ENCODE measurements at places on chromosomes 7 and 10. TPM values are rescaled to one million over a fixed set of nuclear protein-coding genes. Genes with fewer than 3 reads are reported as not detected.

THSD7A gene
- 1.6 TPM for total RNA-seq

ZNF746 gene
- total RNA-seq = 12.0 TPM

DNA sequence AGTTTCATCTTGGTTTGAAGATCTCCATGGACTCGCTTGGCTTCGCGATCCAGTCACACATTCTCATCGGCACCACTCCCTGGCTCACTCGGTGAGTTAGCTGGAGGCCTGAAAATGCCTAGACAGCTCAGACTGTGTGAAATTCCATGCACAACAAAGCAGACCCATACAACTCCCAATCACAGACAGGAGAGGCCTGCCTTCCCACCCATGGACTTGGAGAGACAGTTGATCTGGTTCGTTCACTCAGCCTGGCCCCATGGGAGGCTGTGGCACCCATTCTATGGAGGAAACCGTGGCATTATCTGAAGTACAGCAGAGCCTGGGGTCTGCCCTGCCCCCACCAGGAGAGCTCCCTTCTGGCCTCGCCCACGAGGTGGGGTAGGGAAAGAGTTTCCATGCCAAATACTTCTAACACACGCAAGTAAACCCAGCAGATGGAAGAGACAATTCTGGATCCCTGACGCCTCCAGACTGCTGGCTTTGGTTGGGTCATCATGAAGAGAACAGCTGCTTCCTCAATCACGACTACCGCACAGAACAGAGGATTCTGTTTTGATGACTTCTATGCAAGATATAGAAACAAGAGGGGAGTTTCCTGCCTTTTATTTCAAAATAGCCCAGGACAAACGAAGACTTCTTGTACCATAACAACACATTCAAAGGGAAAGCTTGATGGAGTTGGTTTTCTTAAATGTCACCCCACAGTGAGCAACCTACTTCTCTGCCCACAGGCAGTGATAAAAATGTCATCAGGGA lies 15.9 kb downstream of the FAM53B start:
- no peak for DNase-seq

PLXNA4 gene
- 0.38 TPM for total RNA-seq

DNA sequence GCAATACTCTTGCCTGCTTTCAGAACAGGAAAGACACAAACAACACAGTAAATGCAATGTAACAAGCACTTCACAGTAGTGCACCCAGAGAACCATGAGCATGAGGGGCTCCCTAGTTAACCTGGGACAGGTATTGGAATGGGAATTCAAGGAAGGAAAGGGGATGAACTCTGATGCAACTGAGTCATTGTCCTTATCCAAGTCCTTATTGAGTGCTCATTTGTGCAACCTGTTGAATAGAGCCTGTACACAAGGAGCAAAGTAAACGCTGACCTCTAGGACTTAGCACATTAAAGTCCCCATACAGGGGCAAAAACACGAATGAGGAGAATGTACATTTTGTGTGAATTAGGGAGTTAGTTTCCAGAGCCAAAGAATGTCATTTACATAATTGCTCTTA lies 276.4 kb upstream of the BMPER start:
- no peak for DNase-seq

DNA sequence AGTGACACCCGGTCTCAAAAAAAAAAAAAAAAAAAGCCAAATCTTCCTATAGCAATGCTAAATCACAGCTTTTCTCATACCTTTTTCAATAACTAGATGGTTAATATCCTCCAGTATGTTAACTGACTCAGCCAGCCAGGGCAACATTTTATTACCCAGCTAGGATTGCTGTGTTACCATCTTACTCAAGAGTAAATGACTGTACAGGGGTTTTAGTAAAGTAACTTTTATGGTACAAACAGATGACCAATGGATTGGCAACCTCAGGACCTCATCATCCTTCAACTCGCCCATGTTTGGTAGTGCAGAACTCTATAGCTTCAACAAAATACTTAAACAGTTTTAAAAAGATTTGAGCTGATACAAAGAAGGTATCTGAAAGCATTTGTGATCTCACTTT lies 59.5 kb downstream of the HBP1 start:
- no peak for DNase-seq

DNA sequence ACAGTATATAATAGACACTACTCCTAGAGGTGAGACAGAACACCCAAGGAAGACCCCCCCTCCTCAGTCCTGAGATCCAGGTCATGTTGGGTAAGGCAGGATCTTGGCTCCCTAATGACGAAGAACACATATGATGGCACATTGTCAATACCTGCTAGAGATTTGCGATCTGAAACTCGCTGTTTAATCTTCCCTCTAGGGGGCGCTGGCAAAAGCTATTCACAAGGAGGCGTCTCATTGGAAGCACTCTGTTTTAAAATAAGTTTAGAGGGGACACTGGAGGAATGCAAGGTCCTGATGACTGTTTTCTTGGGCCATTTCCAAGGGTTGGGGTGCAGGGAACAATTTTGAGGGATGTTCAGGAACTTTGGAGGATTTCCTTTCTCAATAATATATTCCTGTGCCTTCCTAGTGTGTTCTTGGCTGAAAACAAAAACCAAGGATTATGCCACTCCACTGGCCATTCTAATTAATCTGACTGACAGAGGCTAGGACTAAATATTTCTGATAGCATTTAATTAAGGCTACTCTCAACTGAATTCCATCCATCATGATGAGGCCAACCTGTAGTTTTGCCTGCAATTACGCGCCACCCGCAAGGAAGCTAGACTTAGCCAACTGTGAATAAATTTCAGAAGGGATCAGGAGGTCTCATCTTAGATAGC lies 1013.8 kb upstream of the MBL2 start:
- DNase-seq = no peak

DNA sequence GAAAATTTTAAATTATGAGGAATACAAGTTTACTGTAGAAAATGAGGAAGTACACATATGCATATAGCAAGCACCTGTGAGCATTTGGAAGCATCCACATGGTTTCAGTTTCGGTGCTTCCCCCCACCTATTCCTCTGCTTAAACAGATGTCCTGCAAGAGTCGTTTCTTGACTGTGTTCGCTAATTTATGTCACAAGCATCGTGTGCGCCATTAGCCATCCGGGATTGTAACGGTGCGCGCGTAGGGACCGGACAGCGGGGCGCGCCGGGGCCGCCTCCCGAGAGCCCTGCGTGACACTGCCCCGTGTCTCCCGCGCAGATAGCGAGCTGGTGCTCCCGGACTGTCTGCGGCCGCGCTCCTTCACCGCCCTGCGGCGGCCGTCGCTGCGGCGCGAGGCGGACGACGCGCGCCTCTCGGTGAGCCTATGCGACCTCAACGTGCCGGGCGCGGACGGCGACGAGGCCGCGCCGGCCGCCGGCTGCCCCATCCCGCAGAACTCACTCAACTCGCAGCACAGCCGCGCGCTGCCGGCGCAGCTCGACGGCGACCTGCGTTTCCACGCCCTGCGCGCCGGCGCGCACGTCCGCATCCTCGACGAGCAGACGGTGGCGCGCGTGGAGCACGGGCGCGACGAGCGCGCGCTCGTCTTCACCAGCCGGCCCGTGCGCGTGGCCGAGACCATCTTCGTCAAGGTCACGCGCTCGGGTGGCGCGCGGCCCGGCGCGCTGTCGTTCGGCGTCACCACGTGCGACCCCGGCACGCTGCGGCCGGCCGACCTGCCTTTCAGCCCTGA lies 90.9 kb downstream of the NEURL1 start:
- no peak for DNase-seq

- no peak for DNase-seq
Observed at GRCh38 chr10:8296090-8296733, 241.7 kb downstream of the GATA3 start.

DNA sequence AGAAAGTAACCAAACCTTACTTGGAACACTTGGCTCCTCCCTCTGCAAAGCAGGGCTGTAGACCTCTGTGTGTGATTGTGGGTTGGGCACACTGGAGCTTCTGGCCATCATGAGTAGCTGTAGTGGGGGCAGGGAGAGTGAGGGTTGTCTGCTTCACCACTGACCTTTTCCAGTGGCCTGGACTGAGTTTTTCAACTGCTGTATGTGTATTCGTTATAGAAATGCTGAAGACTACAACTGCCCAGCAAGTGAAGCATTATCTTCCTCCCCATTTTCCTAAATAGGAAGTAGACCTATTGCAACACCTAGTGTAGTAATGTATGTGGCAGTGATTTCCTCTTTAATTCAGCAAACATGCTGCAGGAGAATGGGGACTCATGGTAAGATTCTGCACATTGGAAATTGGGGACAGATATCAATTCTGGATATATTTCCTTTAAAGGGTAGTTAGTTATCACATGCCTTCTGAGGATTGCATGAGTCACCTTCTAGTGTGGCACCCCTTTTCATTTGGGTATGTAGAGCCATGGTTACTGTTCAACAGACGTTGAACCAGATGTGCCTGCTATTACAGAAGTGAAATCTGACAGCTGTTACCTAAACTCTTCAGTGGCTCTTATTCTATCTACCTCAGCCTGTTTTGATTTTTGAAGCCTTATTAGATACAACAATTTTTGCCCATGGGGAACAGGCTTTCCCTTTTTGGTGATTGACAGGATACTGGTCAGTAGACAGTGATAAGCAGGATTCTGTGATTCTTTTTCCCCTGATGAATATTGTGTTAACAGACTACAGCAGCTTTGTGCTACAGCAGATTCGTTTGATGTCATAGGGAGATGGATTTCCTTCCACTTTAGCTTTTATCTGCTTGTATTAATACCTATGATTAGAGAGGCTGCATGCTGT lies 130.9 kb downstream of the SND1 start:
- no peak for DNase-seq

DNA sequence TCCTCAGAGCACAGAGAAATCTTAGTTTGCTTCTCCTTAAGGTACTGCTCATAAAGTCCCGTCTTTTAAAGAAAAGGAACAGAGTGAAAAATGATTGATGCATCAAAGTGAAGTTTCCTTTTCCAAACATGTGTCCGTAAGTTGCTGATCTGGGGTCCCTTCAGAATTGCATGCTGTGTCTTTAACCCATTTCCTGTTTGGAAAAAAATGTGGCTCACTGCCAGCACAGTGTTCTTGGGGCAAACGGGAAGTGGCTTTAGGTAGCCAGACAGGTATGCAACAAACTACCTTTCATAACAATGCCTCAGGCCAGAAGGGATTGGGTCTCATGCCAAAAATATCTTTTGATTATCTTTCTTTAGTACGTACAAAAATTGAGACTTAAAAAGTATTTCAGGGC lies 50.9 kb downstream of the TFAM start:
- DNase-seq = no peak

DNA sequence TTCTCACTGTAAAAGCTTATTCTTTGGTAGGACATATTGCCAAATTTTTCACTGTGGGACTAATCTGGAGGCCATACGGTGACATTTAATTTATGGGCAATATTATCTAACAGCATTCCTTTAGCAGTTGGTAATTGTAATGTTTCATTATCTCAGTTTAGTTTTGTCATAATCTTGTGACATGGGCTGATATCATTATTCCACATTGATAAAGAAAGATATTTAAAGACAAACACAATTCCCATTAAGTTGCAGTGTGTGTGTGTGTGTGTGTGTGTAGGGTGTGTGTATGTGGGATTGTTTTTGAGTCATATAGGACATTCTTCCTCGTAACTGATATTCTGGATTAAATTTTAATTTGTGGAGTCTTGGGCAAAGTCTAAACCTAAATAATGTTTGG lies 238.5 kb downstream of the PRKG1 start:
- no peak for DNase-seq

- DNase-seq = no peak
Observed at GRCh38 chr7:85974176-85974575, 669.5 kb upstream of the GRM3 start.

FBXL13 gene
- 0.18 TPM for total RNA-seq

DNA sequence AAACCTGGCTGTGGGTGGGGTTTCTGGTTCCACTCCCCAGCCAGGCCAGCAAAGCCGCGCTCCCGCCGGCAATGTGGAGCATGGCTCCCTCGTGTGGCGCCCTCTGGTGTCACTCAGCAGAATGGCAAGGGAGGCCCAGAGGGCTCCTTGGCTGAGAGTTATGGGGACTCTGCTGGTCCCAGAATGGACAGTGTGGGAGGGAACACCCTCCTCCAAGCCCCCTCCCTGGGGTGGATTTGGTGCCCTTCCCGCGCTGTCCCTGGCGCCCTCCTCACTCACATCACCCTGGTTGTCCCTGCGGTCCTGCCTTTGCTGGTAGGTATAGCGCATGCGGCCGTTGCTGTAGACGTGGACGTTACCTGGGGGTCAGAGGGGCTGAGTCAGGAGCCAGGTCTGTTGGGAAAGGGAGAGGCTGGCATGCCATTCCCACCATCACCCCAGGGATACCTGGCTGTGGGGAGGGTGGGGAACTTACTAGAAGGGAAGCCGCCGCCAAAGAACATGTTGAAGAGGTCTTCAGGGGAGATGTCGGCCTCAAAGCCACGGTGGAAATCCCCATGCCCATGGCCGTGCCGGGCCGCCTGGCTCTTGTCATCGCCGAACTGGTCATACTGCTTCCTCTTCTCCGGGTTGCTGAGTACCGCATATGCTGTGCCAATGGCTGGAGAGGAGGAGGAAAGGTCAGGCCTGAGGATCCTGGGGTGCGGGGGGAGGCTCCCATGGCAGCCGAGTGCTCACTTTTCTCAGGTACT lies 14.0 kb downstream of the DNAJB12 start:
- peak; percentile 69 for DNase-seq

DNA sequence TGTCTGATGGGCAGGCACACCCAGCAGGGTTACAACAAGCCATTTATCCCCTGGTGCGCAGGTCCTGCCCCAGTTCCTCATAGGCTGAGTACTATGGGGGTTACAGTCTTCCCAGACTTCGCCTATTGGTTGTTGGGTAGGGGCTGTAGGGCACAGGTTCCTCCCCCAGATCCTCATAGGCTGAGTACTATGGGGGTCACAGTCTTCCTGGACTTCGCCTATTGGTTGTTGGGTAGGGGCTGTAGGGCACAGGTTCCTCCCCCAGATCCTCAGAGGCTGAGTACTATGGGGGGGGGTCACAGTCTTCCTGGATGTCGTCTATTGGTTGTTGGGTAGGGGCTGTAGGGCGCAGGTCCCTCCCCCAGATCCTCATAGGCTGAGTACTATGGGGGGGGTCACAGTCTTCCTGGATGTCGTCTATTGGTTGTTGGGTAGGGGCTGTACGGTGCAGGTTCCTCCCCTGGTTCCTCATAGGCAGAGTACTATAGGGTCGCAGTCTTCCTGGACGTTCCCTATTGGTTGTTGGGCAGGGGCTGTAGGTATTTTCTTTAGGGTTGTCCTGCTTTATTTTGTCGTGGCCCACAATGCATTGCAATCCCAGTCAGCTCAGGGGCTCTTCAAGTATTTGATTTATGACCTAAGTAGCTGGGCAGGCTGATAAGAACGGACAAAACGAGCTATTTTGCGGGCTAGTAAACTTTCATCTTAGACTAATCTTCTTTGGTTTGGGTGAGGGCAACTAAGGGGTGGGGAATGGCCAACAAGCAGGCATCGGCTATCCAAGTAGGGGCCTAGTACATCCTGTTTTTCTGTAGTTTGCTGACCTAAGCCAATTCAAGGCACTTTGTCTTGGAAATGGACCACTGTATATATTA lies 3.4 kb downstream of the LRRC27 start:
- no peak for DNase-seq

DNA sequence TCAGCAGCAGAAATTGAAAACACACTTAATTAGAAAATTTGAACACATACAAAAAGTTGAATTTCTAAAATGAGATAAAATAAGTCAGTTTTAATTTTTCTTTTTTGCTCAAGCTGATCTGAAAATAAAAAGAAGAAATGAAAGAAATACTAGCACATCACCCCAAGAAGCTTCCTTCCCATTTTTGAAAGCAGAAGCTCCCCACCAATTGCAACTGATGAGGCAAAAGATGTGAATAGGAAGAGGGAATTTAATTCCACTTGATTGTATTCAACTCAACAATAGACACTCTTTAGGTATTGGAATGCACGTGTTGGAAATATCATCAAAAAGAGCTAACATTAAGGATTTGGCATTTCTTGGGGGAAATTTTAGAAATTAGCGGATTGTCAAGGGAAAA lies 175.8 kb downstream of the TRIL start:
- no peak for DNase-seq

NME8 gene
- total RNA-seq = not detected

- DNase-seq = no peak
Observed at GRCh38 chr7:43170571-43170970, 58.1 kb downstream of the HECW1 start.
